Stimulated activated CD8-positive, alpha-beta memory T cell treated with anti-CD3 and anti-CD28 coated beads, Interleukin-15, amount 100 ng/mL, for 4 hours (primary cell): ENCODE measurements at places on chromosomes 2 and 18.
A peak's percentile ranks its signal among the peaks of the same experiment; 100 is the strongest.

DNA sequence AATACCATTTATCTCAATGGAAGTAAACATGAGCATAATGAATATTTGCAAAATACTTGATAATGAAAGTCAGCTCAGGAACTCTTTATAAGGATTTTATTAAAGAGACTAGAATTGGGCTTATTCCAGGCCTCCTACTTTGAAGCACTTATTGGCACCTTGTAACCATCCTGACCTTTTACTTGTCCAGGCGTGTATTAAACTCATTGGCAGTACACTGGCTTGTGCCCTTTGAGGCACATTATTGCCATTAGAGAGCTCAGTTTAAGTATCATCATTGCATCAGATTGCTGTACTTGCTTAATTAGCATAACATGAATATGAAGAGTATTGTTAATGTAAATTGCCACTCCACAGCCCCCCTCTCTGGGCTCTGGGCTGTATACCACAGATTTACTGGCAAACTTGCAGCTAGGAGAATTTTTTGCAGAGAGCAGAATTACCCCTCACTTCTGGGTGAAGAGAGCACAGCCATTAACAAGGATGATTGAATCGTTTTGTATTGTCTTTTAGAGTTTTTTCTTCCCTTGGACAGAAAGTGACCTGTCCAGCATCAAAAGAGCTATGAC lies 72.5 kb downstream of the XIRP2 start:
- no peak for DNase-seq

- no peak for DNase-seq
These were observed 13.8 kb upstream of the DES start for GRCh38 chr2:219404291-219404910.

DNA sequence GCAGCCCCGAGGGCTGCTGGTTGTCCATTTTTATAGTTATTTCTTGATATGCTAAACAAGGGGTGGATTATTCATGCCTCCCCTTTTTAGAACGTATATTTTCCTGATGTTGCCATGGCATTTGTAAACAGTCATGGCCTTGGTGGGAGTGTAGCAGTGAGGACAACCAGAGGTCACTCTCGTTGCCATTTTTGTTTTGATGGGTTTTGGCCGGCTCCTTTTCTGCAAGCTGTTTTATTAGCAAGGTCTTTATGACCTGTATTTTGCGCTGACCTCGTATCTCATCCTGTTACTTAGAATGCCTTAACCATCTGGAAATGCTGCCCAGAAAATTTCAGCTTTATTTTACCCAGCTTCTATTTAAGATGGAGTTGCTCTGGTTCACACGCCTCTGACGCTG lies 825.8 kb upstream of the CDH2 start:
- DNase-seq, result no peak

GRCh38 chr2:85756822-85757435 lies 3.1 kb downstream of the ATOH8 start:
- DNase-seq, result no peak

DNA sequence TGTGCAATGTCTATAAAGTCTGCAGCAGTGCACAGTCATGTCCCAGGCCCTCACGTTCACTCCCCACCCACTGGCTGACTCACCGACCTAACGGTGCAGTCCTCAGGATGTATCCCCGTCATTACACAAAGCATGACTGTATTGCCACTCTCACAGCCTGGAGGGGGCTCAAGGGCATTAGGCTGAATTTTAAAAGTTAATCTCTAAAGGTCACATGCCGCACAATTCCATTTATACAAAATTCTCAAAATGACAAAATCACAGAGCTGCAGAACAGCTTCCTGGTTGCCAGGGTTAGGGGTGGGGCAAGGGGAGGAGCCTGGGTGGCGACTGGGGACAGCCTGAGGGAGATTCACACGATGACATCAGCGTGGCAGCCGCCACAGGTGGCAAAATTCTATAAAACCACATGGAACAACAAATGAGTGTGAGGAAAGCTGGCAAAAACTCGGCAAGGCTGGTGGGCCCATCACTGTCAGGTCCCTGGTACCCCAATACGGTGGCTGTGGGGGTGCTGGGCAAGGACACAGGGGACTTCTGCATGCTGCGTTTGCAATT lies 97.6 kb downstream of the NDUFA10 start:
- DNase-seq, result peak; percentile 30
